ENCODE measurements at places on chromosomes 1 and 21. TPM values are rescaled to one million over a fixed set of nuclear protein-coding genes. Genes with fewer than 3 reads are reported as not detected.
A peak's percentile ranks its signal among the peaks of the same experiment; 100 is the strongest.

Gene KCNAB2
- total RNA-seq = 210 TPM

DNA sequence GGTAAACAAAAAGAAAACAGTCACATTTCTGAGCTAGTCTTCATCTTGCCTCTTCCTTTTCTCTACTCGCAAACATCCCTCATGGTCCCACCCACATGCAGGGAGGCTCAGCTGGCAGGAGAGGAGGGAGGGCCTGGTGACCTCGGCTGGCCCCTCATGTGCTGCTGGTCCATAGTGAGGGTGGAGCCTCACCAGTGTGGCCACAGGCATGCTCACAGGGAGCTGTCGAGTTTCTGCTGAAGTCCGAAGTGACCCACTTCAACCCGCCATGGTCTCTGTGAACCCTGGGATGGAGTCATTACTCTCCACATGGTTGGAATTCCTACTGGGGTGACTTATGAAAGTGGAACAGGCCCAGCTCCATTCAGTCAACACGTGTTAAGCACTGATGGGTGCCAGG lies 253.4 kb downstream of the RHOU start:
- no peaks in the 10 kb centered on the region for H3K27me3 ChIP-seq
- H3K36me3 ChIP-seq = no peaks in the 10 kb centered on the region
- H3K4me3 ChIP-seq = no peak overlapping the region
- no peak overlapping the region for H3K27ac ChIP-seq
- no peak for DNase-seq

- peak overlapping the region; percentile 9 for H3K4me3 ChIP-seq
- DNase-seq = peak; percentile 26
- H3K27me3 ChIP-seq = peaks cover 27% of the 10 kb centered on the region
- H3K4me1 ChIP-seq = peaks cover 19% of the 10 kb centered on the region
- H3K27ac ChIP-seq = peak overlapping the region; percentile 5
Observed at GRCh38 chr1:59272507-59272906, 24.4 kb upstream of the FGGY start.

DNA sequence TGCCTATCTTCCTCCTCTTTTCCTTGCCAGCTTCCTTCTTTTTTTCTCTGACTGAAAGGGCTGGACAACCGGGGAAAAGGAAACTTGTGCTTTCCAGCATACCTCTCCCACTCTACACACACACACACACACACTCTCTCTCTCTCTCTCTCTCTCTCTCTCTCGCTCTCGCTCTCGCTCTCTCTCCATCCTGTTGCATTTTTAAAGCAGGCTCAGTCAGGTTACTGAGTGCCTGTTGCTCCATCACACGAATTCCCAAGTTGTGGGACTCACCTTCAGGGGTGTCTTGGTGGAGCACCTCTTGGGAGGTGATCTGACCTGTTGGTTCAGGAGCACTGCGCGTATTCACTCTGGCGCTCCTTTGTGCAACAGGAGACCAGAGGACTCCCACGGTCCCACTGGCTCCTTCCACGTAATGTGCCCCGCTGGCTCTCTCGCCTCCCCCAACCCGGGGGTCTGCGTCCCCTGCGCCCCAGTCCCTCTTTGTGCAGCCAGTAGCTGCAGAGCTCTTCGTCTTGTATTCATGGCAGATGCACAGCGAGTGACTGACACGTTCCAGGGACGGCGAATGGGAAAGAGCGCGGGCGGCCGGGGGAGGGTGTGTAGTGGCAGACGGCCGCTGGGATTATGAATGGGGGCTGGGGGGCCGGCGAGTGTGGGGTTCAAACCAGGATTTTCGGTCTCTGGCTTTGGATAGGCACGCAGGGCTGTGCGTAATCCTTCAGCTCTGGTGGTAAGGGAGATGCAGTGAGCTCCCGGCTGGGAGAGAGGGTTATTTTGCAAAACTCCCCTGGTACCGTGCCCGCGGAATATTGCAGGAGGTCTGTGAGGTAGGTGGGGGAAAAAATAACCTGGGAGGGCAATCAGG lies 660 bp upstream of the PDE4B start:
- no peak overlapping the region for H3K27ac ChIP-seq
- peaks cover 70% of the 10 kb centered on the region for H3K27me3 ChIP-seq
- H3K4me1 ChIP-seq = peaks cover 6% of the 10 kb centered on the region
- H3K36me3 ChIP-seq = peaks cover 3% of the 10 kb centered on the region

Gene RAB25
- 0.95 TPM for total RNA-seq
